NCI-H1048 (cell line): ENCODE measurements at places on chromosomes 2 and 18.

DNA sequence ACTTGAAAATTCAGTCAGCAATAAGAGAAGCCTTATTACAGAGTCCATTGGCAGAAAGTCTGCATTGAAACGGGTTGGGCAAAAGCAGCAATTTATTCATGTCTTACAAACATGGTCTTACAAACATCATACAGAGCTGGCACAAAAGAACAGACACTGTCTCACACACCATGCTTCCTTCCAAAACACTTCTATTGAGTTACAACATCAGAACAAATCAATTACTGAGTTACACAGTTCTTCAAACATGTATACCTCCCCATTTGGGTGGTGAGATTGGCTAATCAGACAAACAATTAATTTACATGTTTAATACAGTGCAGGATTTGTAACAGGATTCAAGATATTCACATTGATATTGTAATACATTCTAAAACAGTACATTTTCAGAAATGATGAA lies 9.5 kb downstream of the SYT4 start:
- no peak for DNase-seq

GRCh38 chr18:57523171-57523956 lies 63.1 kb downstream of the FECH start:
- no peak for DNase-seq

- DNase-seq, result no peak
These were observed 7.5 kb upstream of the HAAO start for GRCh38 chr2:42799881-42800280.

DNA sequence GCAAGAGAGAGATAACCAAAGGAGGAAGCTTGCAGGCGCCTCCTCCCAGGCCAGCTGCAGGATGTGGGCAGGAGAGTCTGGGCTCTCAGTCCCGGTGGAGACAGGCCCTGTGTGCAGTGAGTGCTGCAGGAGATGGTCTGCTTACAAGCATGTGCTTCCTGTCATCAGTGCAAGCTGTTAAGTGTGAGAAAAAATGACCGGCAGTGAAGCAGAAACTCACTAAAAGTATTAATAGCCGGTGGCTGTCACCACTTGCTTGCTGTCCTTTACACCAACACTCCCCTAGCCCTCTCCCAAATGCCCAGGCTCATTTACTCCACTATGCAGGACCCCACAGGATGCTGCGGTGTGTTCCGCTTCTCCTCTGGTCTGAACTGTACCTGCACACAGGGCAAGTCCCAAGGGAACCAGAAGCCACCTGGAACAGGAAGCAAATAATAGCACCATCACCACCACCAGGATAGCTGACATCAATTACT lies 435.6 kb upstream of the HS6ST1 start:
- no peak for DNase-seq

DNA sequence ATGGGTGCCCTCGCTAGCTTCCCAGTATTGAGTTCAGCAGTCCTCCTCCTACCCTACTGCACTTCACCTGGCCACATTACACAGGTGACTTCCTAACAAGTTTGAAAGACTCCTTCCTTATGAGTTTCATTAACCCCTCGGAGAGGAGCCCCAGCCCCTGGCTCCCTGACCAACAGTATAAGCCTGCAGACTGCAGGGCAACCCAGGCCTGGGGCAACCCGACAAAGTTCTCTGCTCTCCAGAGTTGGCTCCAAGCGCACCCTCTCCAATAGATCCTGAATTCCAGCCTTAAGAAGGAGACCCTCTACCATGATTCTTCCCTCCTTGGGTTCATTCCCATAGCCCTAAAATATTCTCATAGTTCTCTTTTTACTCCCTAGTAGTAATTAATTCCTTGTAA lies 1162.8 kb upstream of the TMEFF2 start:
- DNase-seq, result no peak

- DNase-seq, result no peak
These were observed 377.2 kb upstream of the LRATD1 start for GRCh38 chr2:14255135-14255820.

DNA sequence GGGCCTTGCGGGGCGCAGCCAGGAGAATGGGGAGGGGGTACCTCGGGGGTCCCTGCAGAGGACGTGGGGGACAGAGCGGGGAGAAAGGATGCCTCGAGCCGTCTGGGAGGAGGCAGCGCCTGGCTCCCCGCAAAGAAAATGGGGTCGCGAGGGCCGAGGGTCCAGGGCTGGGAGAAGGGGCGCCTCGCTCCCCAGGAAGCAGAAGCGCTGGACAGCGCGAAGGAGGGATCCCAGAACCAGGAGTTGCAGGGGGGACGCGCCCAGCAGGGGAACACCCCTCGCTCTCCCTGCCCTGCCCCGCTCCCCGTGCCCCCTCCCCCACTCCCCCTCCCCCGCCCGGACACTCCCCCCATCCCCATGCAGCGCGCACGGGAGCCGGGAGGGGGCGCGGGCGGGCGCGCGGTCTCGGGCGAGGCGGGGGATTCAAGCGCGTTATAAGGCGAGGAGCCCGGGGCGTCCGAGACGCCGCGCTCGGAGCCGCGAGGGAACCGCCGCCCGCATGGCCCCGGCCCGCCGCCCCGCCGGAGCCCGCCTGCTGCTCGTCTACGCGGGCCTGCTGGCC lies at the start of gene ERFE:
TSS of gene ERFE (plus strand) at position 462 of the 562 bp plus-strand sequence. CDS start at position 500, 38 bp downstream.
- no peak for DNase-seq

GRCh38 chr18:2641638-2642037 lies 13.9 kb upstream of the SMCHD1 start:
- no peak for DNase-seq
